ENCODE measurements at places on chromosomes 5 and 9. TPM values are rescaled to one million over a fixed set of nuclear protein-coding genes. Genes with fewer than 3 reads are reported as not detected.
A peak's percentile ranks its signal among the peaks of the same experiment; 100 is the strongest.

- DNase-seq, result no peak
Measured at GRCh38 chr5:140785905-140786686, at the start of gene PCDHA1. Gene PCDHA1 (plus strand): TSS chr5:140786140.

GRCh38 chr5:93791518-93791972 lies 50.1 kb upstream of the POU5F2 start:
- no peak for DNase-seq

GRCh38 chr5:151751091-151751490 lies 7.3 kb downstream of the ATOX1 start:
- no peak for DNase-seq

GRCh38 chr5:172142709-172143215 lies 45.3 kb downstream of the STK10 start:
- DNase-seq, result no peak

DNA sequence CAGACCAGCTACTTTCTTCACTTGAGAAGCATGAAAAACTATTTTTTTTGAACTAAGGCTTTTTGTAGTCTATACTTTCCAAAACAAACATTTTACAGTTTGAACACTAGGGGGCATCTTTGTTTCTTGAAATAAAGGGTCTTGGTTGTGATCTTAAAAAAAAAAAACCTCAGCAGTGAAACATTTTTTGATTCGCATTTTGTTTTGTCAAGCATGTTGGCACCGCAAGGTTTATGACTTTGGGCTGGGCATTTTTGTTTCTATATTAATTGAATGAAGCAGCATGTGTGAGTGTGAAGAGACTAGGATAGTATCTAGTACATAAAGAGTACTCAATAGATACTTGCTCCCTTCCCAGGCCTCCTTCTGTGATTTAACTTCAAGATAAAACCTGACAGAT lies 31.6 kb upstream of the ACOT12 start:
- DNase-seq, result no peak

DNA sequence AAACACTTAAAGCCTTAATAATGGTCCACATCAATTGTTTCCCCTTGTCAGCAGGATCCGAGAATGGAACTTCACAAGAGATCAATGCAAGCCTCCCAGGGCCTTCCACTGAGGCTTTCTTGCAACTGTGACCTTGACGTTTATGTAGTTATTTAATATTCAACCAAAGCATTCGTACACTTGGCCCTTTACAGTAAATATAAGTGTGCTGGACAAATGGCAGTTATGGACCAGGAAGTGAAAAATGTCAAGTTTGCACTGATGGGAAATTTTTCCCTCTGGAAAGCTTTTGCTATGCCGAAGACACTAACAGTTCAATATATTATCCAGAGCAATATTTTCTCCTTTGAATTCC lies 101.8 kb downstream of the TTLL11 start:
- DNase-seq, result no peak

GRCh38 chr9:83981126-83981871 lies 694 bp downstream of the RMI1 start:
- no peak for DNase-seq

DNA sequence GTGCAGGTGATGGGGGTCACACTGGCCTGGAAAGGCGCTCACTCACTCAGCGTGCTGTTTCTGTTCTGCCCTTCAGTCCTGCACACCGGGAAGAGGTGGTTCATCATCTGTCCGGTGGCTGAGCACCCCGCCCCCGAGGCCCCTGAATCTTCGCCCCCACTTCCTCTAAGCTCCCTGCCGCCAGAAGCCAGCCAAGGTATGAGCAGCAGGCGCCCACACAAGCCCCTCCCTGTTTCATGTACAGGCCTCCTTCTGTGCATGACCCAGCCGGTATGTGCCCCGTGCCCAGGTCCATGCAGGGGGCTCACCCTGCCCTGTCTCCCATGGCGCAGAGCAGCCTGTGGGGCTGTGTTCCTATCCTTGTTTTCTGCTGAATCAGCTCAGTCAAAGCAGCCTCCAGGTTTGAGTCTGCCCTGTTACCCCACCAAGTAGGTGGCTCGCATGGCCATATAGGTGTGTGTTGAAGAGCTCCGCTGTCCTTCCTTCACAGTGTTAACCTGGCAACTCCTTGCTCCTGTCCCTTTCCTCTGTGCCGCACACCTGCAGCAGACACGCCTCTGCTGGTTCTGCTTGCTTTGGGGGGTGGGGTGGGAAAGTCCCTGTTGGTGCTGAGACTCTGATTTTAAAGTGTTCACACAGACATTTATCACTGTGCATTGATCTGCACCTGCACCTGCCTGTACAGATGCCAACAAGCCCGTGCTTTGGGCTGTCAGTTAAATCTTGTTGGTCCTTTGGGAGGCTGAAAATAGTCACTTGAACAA lies 84.8 kb downstream of the WNK2 start:
- peak; percentile 76 for DNase-seq

DNA sequence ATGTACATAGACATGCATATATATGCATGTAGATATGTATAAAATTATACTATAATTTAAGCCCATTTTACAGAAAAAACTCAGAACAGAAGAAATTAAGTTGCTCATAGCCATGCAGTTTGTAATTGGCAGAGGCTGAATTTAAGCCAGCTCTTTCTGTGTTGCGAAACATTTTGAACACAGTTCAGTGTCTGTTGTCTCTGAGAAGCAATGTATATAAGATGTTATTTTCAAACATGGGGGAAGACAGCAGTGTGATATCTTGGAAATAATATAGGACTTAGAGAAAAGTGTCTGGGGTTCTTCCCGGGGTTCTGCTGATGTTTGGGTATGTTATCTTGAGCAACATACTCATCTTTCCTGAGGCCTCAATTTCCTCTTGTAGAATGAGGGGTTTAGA lies 37.6 kb downstream of the SVEP1 start:
- no peak for DNase-seq

GRCh38 chr5:55601628-55602027 lies 66.9 kb upstream of the PLPP1 start:
- no peak for DNase-seq

DNA sequence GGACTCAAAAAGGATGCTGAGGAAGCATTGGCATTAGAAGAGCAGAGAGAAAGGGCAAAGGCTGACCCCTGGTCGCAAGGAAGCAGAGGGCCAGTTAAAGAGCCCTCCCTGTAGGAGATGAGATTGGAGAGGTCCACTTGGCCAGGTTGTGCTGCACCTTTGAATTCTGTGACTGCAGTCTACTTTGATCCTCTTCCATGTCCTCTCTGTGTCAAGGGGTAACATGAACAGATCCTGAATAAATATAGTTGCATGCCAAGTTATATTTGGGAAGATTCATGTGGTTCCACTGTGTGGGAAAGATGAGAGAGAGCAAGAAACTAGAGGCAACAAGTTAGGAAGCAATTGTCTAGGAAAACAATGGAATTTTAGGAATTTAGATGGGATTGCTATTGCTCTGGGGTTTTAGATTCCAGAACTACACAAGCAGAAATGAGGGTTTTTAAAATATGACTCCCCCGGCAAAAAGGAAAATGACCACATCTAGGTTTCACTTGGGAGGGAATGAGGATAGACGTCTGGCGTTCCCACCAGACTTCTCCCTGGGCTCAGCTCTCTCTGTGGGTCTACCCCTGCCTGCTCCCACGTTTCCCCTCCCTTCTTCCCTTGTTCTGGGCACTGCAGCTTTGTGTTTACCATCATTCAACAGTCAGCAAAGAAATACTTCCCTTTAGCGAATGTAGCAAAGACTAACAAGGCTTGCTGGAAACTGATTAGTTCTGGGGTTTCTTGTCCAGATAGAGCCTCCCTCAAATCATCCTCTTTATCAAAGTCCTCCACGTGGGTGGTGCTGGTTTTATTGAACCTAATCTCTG lies 63.6 kb downstream of the SNX18 start:
- no peak for DNase-seq

- DNase-seq, result no peak
Measured at GRCh38 chr5:159951834-159952233, 35.6 kb downstream of the ADRA1B start.

Gene NR2F1-AS1
- total RNA-seq, result 1.5 TPM

DNA sequence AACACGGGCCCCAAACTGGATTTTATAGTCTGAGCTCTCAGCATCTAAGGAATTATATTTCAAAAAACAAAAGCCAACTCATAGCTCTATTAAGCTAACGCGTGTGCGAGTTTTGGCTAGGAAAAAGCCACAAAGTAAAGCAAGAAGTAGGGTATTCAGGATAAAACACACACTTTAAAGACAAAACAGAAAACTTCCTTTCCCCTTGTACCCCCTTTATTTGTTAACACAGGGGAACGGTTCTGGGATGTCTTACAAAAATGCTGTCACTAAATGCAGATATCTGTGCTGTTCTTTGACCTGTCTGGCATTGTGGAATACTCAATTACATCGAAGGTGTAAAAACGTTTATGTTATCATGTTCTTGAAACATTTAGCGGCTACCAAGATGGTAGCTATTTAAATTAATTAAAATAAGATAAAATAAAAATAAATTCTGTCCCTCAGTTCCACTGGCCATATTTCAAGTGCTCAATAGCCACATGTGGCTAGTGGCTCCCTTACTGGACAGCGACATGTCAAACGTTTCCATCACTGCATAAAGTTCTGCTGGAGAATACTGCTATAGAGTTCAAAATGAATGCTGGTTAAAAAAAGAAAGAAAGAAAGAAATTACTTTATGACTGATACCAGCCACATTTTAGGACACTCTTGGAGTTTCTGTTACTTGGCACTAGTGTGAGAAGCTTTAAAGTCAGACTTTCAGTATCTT lies 7.2 kb upstream of the MEF2C start:
- DNase-seq, result no peak

GRCh38 chr9:5957166-5957565 lies 58.3 kb downstream of the RANBP6 start:
- DNase-seq, result no peak

- DNase-seq, result no peak
Measured at GRCh38 chr9:78725503-78725902, 428.6 kb downstream of the PSAT1 start.

DNA sequence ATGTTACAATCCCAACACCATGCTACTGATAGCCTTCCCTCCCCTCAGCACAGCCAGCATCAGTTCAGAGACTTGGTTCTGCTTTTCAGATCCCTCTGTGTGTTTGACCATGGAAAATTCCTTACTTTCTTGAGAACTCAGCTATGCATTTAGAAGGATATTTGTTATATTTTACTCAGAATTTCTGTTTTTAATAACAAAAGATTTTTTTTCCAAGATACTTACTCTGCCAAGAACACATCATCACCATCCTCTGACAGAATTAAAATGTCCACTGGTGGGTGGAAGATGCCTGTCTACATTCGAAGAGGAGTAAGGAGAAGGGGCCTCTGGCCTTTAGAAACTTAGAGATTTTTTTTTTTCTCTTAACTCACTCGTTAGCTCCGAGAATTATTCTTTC lies 56.1 kb upstream of the CKMT2 start:
- DNase-seq, result no peak

GRCh38 chr5:151671950-151672349 lies 14.8 kb downstream of the SPARC start:
- no peak for DNase-seq

Gene FOXD4L3
- not detected for total RNA-seq

Gene CTNND2
- 0.70 TPM for total RNA-seq

- DNase-seq, result peak; percentile 4
Measured at GRCh38 chr9:41229408-41230401, 40.6 kb upstream of the ZNG1F start.

Gene IPO11
- total RNA-seq, result 18.5 TPM

GRCh38 chr9:101479338-101480030 lies 43.9 kb upstream of the ALDOB start:
- DNase-seq, result peak; percentile 74

GRCh38 chr5:174317256-174317894 lies 271.9 kb downstream of the NSG2 start:
- DNase-seq, result no peak

- DNase-seq, result peak; percentile 30
Measured at GRCh38 chr5:168047669-168048111, 243.8 kb upstream of the WWC1 start.

Gene PCDHB13
- 1.2 TPM for total RNA-seq

Gene PCDHGB7
- total RNA-seq, result 4.5 TPM

Gene SPATA31D1
- not detected for total RNA-seq

Gene SARDH
- total RNA-seq, result 0.46 TPM

- no peak for DNase-seq
Measured at GRCh38 chr5:132639706-132640130, 18.3 kb upstream of the IL13 start.

Gene FYB1
- 11.5 TPM for total RNA-seq

DNA sequence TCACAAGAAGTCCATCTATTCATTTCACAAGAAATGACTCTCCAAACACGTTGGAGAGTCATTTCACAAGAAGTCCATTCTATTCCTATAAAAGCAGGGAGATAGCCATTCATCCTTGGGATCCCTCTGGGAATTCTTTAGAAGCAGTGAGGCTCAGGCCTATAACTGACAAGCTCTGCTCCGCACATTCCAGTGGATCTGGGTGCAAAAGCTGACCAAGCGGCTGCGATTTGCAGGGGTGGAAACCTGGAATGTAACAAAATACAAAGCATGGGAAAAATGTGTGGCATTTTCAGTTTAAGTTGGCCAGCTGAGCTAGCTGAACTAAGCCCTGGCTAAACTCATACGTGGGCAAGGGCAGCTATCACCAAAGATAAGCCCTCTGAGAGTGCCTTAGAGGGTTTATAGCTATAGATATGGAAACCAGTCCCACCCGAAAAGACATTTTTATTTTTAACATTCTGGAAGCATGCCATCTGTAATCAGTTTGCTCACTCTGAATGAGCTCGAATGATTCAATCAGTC lies 8.7 kb downstream of the TAS2R1 start:
- DNase-seq, result no peak

GRCh38 chr9:130680836-130681768 lies 12.5 kb upstream of the EXOSC2 start:
- peak; percentile 75 for DNase-seq

- DNase-seq, result no peak
Measured at GRCh38 chr9:17171309-17172094, 36.7 kb downstream of the CNTLN start.

GRCh38 chr9:125427556-125427955 lies 165.9 kb downstream of the GAPVD1 start:
- DNase-seq, result no peak

- DNase-seq, result peak; percentile 95
Measured at GRCh38 chr9:34637356-34638137, at the start of gene SIGMAR1. Gene SIGMAR1 (minus strand): TSS chr9:34637787. CDS start chr9:34637697, 90 bp downstream.

DNA sequence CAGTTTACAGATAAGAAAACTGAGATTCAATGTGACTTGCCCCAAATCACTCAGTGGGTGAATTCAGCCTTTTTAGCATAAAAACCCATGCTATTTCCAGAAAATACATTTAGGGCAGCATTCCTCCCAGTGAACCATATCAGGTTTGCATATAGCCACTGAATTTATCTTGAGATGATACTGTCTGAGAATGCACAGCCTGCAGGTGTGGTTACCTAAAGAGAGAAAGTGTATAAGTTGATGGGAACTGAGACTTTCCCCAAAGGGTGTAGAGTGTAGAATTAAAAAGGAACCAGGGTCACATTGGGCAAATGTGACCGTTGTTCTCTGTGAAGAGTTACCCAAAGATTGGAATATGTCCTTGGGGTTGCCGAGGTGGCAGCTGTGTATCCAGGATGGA lies 100.0 kb upstream of the PIK3R1 start:
- DNase-seq, result no peak

- no peak for DNase-seq
Measured at GRCh38 chr9:103816146-103816545, 278.0 kb upstream of the SMC2 start.

All from mucosa of descending colon (tissue), 3 donors.